ENCODE measurements at places on chromosomes 6 and 20. TPM values are rescaled to one million over a fixed set of nuclear protein-coding genes. Genes with fewer than 3 reads are reported as not detected.

- DNase-seq = no peak
- H3K4me1 ChIP-seq = peaks cover 2% of the 10 kb centered on the region
- no peaks in the 10 kb centered on the region for H3K36me3 ChIP-seq
- H3K27ac ChIP-seq = no peak overlapping the region
- H3K27me3 ChIP-seq = no peaks in the 10 kb centered on the region
- H3K4me3 ChIP-seq = no peak overlapping the region
Measured at GRCh38 chr20:41701588-41702348, 83.6 kb upstream of the CHD6 start.

GRCh38 chr6:137412562-137412961 lies 81.6 kb downstream of the OLIG3 start:
- H3K36me3 ChIP-seq = no peaks in the 10 kb centered on the region
- no peak for DNase-seq
- no peak overlapping the region for H3K4me3 ChIP-seq
- no peak overlapping the region for H3K27ac ChIP-seq
- H3K4me1 ChIP-seq = peaks cover 8% of the 10 kb centered on the region

DNA sequence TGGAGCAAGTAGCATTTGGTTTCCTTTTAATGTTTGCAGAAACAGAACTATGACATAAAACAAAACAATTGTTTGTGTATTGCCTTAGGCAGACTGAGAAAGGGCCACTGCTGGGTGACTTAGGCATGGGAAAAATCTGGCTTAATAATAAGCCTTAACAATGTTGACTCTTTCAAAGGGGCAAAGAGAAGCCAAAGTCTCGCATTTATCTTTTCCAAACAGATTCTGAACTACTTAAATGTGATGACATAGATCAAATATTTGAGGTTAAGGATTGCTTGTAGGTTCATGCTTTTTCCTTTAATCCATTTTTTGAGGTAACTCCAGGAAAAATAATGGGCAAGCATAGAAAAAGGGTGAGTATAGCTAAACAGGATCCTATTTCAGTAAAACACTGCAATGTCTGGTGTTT lies 39.6 kb downstream of the ADAT2 start:
- peaks cover 8% of the 10 kb centered on the region for H3K27me3 ChIP-seq
- no peaks in the 10 kb centered on the region for H3K4me1 ChIP-seq
- no peak overlapping the region for H3K4me3 ChIP-seq
- H3K36me3 ChIP-seq = peaks cover 3% of the 10 kb centered on the region
- no peak overlapping the region for H3K27ac ChIP-seq

DNA sequence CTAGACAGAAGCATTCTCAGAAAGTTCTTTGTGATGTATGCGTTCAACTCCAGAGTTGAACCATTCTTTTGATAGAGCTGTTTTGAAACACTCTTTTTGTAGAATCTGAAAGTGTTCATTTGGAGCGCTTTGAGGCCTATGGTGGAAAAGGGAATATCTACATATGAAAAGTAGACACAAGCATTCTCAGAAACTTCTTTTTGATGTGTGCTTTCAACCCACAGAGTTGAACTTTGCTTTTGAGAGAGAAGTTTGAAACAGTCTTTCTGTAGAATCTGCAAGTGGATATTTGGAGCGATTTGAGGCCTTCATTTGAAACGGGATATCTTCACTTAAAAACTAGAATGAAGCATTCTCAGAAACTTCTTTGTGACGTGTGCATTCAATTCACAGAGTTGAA lies 582.6 kb upstream of the ZNF337 start:
- no peak for DNase-seq
- H3K4me3 ChIP-seq = peak overlapping the region; percentile 35
- H3K27me3 ChIP-seq = no peaks in the 10 kb centered on the region
- H3K36me3 ChIP-seq = peaks cover 74% of the 10 kb centered on the region

DZANK1 gene
- total RNA-seq = 2.2 TPM

Data from activated naive CD8-positive, alpha-beta T cell treated with anti-CD3 and anti-CD28 coated beads, Interleukin-2, amount 10 ng/mL, durations not matched to agents 7 days and 5 days (primary cell).